Lower leg skin (tissue), 4 donors: ENCODE measurements at places on chromosomes 4 and X. TPM values are rescaled to one million over a fixed set of nuclear protein-coding genes. Genes with fewer than 3 reads are reported as not detected.

Gene DNAAF6
- not detected for total RNA-seq

Gene HEPH
- 9.7 TPM for total RNA-seq

Gene BTC
- total RNA-seq = 35.7 TPM

Gene HMGN5
- total RNA-seq = 0.49 TPM

Gene HMGB2
- total RNA-seq = 50.5 TPM

Gene TBC1D9
- 13.0 TPM for total RNA-seq

Gene KCTD8
- total RNA-seq = 0.26 TPM

Gene TMEM156
- 0.52 TPM for total RNA-seq

Gene NAP1L3
- total RNA-seq = 2.3 TPM

Gene IL15
- total RNA-seq = 0.42 TPM

Gene TIGD4
- total RNA-seq = 0.27 TPM

Gene GLRA2
- total RNA-seq = not detected

Gene VSIG4
- 19.6 TPM for total RNA-seq

Gene SSR4
- 152 TPM for total RNA-seq

Gene RAI2
- 3.9 TPM for total RNA-seq

Gene NUP54
- total RNA-seq = 28.1 TPM

Gene NDP
- not detected for total RNA-seq

Gene GABRQ
- total RNA-seq = 0.32 TPM

Gene TKTL2
- not detected for total RNA-seq

Gene ADH5
- 73.7 TPM for total RNA-seq

Gene TRMT10A
- total RNA-seq = 6.6 TPM

Gene CLDN2
- not detected for total RNA-seq

Gene TSPAN6
- 13.3 TPM for total RNA-seq

Gene ETDB
- total RNA-seq = not detected

Gene ZNF157
- not detected for total RNA-seq
